ENCODE measurements at places on chromosomes 13 and 19.

- no peak for DNase-seq
Observed at GRCh38 chr13:25469169-25469525, 97.4 kb downstream of the ATP8A2 start.

- DNase-seq = no peak
Observed at GRCh38 chr13:75385708-75386083, 96.3 kb downstream of the TBC1D4 start.

GRCh38 chr19:16721051-16721450 lies 1.4 kb downstream of the NWD1 start:
- no peak for DNase-seq

- DNase-seq = no peak
Observed at GRCh38 chr13:97849305-97849704, 104.2 kb upstream of the IPO5 start.

DNA sequence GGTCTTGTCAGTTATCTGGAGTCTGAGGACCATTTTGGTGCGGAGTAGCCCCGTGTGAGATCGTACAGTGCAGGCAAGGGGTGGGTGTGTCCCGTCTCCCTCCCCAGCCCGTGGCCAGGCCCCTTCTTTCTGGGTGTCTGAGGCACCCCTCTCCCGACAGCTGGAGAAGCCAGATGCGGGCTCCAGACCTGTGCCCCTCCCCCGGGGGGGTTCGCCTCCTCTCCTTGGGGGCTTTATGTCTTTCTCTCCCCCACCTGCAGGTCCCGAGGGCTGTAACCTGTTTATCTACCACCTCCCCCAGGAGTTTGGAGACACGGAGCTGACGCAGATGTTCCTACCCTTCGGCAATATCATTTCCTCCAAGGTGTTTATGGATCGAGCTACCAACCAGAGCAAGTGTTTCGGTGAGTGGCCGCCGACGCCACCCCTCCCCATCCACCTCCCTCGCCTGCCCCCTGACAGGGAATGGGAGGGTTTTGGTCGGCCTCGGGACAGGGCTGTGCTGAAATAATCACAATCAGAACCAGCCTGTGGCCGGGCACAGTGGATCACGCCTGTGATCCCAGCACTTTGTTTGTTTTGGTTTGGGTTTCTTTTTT lies 65.6 kb downstream of the CELF5 start:
- no peak for DNase-seq

DNA sequence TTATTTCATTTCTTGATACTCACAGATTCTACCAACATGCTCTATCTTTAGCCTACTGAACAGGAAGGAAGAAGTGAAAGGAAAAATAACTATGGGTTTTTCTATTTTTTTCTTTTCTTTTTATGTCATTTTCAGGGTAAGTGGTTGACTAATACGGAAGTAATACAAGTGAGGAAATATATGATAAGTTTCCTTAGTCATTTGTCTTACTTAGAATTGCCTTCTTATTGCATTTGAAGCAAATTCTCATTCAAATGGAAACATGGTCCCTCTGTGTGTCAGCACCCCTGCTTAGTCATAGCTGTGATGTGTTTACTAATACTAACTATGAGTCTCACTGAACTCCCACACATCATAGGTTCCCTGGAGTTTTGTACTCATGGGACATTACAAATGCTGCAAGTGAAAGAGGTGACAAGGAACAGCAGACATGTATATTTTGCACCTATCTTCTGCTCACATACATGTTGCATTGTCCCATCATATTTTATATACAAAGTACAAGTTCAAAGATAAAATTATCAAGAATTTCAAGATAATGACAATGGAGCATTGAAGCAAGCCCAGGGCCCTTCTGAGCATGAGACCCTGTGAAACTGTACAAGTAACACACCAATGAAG lies 60.1 kb downstream of the DCT start:
- no peak for DNase-seq

Data from left ventricle myocardium superior (tissue), 1 donor.